ENCODE measurements at places on chromosomes 11 and 22.

DNA sequence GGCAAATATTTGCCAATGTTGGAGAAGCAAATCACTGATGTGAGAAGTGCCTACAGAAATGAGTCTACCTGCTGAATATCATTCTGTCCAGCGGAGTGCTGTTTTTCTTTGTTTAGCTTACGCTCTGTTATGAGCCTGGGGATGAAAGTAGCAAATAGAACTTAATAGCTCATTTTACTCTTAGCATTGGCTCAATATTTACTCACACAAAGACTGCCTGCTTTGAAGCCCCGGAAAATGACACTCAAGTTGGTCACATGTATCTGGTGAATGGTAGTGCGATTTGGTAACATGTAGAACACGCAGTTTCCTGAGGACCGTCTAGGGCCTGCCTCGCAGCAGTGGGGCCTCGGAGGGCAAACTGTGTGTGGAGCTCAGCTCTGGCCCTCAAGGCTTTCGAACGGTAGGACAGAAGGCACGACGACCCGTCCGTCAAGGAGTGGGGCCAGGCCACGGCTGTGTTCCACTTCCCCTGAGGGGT lies 38.9 kb downstream of the TBC1D22A start:
- no peak for DNase-seq

GRCh38 chr22:49657974-49658590 lies 169.6 kb downstream of the BRD1 start:
- DNase-seq = no peak

- no peak for DNase-seq
These were observed 15.2 kb upstream of the TH start for GRCh38 chr11:2186669-2187279.

DNA sequence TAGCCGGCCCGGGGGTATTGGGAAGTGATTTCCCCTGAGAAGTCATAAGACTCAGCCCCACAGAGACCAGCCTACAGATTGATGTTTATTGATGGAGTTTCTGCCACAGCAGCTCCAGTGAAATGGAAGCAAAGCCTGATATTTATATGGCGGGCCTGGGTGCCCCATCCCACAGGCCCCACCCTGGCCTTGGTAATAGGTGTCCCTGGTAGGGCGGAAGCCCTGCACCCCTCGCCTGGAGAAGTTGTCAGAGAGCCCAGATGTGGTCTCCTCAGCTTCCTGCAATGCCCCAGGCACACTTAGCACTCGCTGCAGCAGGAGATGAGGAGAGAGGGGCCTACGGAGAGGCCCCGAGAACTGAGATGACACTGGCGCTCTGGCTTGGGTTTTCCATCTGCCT lies 107.4 kb downstream of the MORC2 start:
- DNase-seq = no peak

DNA sequence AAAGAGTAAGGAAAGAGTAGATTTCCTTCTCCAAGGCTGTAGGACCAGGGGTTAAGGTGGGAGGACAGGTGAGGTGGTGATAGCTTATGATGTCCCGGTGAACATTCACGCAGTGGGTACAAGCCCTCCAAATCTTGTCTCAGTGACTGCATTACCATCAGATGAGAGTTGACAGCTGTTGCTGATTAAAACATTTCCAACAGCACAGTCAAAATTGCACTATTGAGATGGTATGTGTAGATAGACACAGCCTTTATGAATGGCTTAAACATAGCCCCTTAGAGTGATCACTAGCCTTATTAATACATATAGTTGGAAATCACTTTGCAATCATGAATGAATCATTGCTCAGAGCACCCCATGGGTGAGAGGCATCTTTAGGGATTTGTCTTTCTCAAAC lies 7.3 kb downstream of the NELL1 start:
- DNase-seq = no peak

- no peak for DNase-seq
These were observed 11.2 kb upstream of the IGLL1 start for GRCh38 chr22:23591201-23591791.
